ENCODE measurements at places on chromosomes 4 and X.

DNA sequence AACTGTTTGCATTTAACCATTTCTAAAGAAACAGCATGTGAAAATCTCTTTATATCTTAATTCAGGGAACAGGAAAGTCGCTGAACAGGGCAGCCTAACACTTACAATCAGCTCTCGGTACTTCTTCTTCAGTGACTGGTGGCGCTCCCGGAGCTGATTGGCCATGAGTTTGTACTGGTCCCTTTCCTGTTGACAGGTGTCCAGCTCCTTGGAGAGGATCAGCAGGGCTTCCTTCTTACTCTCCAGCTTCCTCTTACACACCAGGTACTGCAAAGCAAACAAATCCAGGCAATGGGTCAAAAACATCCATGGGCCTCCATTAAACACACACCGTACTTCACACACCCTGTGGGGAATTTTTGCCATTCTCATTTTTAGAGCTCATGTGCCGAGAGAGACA lies 36.4 kb downstream of the CCDC149 start:
- no peak for DNase-seq

DNA sequence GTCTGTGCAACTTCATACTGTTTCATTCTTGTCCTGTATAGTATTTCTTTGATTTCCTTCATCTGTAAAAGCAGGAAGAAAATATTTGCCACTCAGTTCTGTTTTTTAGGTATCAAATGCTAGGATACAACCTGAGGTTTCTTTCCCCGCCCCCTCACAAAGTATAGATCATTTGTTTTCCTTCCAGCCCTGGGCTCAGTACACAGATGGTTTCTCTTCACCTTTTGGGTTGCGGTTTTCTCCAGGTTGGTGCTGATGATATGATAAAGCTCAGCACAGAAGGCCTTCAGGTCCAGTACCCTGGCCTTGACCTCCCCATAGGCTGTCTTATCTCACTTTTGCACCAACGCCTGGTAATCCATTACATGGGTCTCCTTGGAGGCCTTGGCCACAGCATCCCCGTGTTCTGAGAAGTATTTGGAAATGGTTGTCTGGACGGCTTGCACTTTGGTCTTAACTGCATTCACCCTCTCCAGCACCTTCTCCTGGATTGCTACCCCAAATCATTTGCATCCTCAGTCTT lies 35.2 kb downstream of the PTTG2 start:
- DNase-seq: no peak

- no peak for DNase-seq
Observed at GRCh38 chr4:53543561-53543960, 47.7 kb downstream of the LNX1 start.

DNA sequence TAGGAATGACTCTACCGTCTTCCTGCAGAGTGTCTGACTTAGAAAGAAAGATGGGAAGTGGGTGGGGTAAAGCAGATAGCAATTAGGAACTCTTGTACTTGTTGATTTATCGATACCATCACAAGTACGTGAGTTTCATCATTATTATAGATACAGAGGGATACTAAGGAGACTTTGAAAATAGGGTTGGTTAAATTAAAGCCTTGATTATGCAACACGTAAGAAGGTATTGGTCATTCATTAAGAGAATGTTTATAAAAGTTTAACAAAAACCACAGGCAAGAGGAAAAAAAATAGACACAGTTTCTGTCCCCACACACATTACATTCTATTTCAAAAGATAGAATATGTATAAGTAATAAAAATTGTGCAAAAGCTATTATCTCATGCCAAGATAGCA lies 65.9 kb upstream of the UGT2B7 start:
- no peak for DNase-seq

- DNase-seq: no peak
Observed at GRCh38 chr4:118969359-118969758, 80.7 kb downstream of the SYNPO2 start.

GRCh38 chrX:40878766-40879165 lies 143.4 kb upstream of the MED14 start:
- DNase-seq: no peak

DNA sequence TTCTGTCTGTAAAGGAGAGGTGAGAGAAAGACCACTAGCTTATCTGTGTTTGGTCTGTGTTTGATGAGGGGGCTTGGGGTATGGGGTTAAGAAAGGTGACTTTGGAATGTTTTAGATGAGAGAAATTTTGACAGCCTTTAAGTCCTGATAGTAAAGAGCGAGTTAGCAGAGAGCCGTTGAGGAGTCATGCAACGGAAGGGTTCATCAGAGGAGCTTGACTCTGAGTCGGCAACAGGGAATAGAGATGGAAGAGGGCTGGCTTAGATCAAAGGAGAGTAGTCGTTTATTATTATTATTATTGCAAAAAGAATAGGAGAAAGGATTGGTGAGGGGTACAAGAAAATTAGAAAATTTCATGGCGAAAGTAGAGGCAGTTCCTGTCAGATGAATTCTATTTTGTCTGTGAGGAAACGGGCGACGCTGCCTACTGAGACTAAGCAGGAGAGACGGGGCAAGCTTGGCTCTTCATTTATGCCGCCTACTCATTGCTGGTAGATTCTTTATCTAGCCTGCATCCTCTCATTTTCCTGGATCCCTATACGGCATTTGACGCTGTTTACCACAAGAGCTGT lies 473 bp upstream of the VAMP7 start:
- DNase-seq: no peak

- no peak for DNase-seq
Observed at GRCh38 chr4:8227771-8228318, 28.8 kb downstream of the SH3TC1 start.

GRCh38 chrX:111006116-111006515 lies 89.9 kb upstream of the PAK3 start:
- no peak for DNase-seq

DNA sequence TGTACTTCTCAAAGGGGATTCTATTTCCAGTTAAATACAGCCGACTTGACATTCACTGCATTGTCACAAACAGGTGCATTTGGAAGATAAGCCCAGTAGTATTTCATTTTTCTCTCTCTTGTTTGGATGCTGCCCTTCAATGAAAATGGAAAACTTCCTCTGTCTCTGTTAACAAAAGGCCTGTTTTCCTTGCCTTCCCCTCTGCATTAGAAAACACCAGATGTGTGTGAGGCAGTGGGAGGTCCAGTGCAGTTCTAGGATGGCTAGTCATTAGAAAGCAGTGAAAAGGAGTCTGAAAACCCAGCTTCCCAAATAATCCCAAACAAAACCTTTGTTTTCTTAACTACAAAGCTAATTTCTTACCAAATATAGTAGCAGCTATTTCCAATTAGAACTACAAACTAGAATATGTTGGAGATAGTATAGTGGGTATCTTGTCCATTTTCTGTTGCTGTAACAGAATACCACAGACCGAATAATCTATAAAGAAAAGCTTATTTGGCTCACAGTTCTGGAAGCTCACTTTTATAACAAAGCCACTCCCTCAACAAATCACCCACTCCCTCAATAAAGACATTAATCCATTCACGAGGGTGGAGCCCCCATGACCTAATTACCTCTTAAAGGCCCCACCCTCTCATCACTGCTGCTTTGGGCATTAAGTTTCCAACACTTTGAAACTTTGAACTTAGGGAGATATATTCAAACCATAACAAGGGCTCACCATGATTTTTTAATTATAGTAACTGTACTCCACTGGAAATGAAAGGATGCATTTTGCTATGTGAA lies 452.1 kb upstream of the RPS6KA3 start:
- no peak for DNase-seq

DNA sequence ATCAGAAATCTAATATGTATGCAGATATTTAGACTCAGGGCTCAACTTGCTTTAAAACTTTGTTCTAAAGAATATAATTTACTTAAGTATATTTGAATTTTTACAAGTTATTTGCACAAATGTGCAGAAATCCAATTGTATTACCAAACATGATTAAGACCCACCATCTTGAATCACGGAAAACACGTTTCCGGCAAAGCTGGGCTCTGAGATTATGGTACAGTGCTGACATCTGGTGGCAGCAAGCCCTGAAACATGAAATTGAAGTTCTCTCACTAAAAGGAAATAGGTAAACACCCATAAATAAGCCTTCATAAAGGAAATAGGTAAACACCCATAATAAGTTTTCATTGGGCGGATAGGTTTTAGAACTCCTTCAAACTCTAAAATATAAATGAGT lies 98.3 kb upstream of the MAOA start:
- peak; percentile 20 for DNase-seq

DNA sequence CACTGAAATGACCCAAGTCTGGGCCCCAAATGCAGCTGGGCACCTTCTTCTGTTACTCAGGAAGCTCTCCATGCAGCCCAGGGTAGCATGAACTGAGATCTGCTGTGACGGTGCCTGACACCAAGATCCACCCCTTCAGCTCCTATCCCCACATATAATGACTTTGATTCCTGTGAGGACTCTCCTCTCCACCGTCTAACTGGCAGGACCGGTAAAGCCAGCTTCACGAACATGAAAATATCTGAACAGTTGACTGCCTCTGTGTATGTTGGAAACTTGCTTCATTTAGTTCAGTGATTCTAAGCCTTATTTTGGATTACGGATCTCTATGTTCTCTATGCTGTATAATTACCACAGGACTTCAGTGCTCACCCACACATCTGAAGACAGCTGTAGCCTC lies 115.5 kb upstream of the TMEM150C start:
- no peak for DNase-seq

GRCh38 chr4:139454111-139455045 lies at the start of gene RAB33B:
TSS of gene RAB33B (plus strand) at chr4:139454121. CDS start at chr4:139454196, 75 bp downstream.
- DNase-seq: no peak

- peak; percentile 37 for DNase-seq
Observed at GRCh38 chr4:109559625-109559982, 442 bp upstream of the MCUB start.

All from stimulated activated CD4-positive, alpha-beta T cell treated with anti-CD3 and anti-CD28 coated beads, Interleukin-12 subunit alpha, Interleukin-12 subunit beta, amount 100 ng/mL, for 48 hours (primary cell).